ENCODE measurements at places on chromosomes 2 and 18.
A peak's percentile ranks its signal among the peaks of the same experiment; 100 is the strongest.

DNA sequence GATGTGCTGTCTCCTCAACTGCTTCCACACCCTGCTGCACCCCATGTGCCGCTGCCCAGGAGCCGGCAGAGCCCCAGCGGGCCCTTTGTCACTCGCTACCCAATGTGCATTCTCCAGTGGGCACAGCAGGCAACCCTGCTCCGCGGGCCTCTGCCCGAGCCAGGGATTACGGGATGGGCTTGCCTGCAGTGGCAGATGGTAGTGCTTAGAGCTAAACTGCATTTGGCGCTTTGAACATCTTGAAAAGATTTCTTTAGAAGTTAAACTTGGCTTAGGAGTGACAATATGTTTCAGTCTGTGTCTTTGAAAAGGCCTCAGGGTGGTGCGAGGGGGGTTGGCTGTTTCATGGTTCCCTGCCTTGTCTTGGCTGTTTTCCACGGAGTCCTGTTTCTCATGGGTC is 84.0 kb upstream of the BOD1L2 start:
- no peak for DNase-seq

DNA sequence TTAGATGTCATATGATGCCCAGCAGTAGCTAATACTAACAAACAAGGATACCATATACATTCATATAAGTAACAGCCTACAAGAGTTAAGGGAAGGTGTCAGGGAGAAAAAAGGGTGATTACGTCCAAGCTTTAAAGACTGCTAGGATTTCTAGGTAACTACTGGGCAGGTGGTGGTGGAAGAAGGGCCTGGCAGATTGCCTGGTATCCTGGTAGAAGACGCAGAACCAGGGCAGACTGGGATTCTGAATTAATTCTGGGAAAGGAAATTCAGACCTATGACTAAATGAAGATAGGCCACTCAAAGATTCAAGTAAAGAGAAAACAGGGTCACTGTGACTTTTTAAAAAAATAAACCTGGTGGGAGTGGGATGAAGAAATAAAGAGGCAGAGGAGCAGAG is 31.9 kb downstream of the NDUFA10 start:
- no peak for DNase-seq

GRCh38 chr2:159712929-159713420 is 669 bp downstream of the MARCHF7 start:
- no peak for DNase-seq

GRCh38 chr2:241574911-241575623 is 16.5 kb downstream of the BOK start:
- no peak for DNase-seq

DNA sequence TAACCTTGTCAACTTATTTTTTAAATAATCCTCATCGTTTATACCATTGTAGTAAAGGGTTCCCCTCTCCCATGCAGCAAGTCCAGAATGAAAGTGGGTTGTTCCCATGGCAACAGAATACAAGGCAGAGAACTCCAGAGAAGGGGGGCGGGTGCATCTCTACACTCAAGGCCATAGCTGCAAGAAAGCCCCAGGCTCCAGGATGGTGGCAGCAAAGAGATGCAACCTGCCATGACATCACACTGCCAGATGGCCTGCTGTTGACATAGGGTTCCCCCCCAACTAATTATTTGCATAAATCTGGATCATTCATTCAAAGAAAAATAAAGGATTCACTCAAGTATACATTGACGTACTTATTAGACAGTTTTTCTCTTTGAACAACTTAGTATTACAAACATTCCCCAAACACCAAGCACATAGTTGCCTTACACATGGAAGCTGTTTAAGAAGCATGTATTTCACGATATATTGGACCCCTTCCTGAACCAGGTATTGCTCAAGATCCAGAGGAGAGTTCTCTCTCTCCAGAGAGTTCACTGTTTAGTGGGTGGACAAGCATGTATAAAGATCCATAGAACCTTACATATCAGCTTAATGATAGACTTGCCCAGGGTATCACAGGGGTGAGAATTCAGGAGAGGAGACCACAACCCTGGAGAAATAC is 87.4 kb upstream of the KLF7 start:
- DNase-seq: no peak

DNA sequence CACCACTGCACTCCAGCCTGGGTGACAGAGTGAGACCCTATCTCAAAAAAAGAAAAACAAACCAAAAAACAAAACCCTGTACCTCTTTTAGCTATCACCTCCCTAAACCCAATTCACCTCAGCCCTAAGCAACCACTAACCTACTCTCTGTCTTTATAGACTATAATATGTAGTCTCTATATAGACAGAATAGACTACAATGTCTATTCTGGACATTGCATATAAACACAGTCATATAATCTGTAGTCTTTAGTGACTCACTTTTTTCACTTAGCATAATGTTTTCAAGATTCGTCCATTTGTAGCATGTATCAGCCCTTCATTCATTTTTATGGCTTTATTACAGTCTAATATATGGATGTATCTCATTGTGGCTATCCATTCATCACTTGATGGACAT is 37.2 kb upstream of the MRPL33 start:
- no peak for DNase-seq

- no peak for DNase-seq
Observed at GRCh38 chr2:120735746-120736170, at the start of gene GLI2. Gene GLI2 (plus strand): TSS chr2:120735868. CDS start chr2:120797321, 61,453 bp downstream.

DNA sequence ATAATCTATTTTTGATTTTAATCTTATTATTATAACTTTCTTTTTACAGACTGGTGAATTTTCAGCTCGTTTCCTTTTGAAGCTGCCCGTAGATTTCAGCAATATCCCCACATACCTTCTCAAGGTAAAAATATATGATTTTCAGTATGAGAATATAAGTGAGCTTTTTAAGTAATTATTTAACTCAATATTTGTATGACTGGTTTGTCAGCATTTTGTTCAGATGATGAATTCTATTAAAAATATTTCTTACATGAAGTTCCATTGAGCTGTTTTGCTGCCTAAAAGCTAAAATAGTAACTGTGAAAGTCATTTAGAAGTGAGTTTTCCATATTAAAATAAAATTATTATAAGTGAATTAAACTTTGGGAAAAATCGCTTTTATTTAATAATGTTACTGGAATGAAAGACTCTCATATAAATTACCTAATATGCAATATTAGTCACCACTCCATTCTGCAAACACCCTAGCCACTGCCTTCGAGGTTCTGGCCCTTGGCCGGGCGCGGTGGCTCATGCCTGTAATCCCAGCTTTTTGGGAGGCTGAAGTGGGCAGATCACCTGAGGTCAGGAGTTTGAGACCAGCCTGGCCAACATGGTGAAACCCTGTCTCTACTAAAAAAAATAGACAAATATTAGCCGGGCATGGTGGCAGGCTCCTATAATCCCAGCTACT is 155.3 kb downstream of the BABAM2 start:
- DNase-seq: no peak

GRCh38 chr18:61448316-61448715 is 115.1 kb downstream of the CDH20 start:
- no peak for DNase-seq

DNA sequence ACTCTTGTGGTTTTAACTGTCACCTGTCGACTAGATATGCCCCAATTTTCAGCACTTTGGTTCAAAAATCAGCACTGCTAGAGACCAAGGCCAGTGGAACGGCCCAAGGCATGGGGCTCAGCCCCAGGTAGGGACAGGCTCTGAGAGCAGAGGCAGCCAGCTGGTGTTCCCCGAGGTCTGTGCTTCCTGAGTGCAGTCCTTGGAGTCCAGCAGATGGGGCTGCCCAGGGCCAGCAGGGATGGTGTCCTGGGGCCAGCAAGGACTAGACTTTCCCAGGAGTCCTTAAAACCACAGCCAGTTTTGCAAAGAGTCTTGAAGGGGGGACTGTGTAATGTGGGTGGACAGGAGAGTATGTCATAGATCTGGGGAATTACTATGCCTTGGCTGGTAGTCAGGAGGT is 56.3 kb downstream of the POMC start:
- DNase-seq: no peak

DNA sequence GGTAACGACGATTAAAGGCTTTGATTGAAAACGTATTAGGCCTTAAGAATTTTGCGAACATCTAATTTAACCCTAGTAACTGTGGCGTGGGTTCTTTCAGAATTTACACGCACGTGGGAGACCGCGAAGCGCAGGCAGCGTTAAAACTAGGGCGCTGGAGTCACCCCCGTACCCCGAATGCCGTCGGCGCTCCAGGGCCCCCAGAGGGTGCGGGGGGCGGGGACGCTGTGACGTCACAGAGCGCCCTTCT is 673 bp upstream of the SMCHD1 start:
- DNase-seq: peak; percentile 49

- no peak for DNase-seq
Observed at GRCh38 chr2:191036363-191036762, 22.4 kb upstream of the STAT1 start.

DNA sequence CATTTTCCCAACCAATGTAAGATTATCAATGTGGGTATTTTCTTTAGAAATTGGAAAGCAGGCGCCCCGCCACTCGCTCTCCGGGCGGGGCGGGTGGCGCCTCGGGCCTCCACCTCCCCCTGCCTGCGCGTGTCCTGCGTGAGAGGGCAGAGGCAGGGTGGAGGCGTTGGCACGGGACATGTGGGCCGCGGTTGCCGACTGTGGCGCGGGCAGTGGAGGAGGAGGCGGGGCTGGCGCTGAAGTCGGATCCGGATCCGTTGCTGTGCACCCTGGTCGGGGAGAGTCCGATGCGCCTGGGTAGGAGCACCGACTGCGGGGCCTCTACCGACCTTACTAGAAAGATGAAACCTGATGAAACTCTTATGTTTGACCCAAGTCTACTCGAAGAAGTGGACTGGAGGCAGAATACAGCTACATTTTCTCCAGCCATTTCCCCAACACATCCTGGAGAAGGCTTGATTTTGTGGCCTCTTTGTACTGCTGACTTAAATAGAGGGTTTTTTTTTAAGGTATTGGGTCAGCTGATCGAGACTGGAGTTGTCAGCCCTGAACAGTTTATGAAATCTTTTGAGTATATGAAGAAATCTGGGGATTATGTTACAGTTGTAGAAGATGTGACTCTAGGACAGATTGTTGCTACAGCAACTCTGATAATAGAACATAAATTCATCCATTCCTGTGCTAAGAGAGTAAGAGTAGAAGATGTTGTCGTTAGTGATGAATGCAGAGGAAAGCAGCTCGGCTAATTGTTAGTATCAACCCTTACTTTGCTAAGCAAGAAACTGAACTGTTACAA is 37.9 kb downstream of the PMS1 start:
- DNase-seq: no peak

- no peak for DNase-seq
Observed at GRCh38 chr2:65165558-65165957, 35.7 kb upstream of the RAB1A start.

- DNase-seq: no peak
Observed at GRCh38 chr2:127566576-127566975, 31.1 kb downstream of the MYO7B start.

Measured in stimulated activated CD4-positive, alpha-beta T cell treated with anti-CD3 and anti-CD28 coated beads, TNF-alpha, amount 100 ng/mL, for 24 hours (primary cell).